ENCODE measurements at places on chromosomes 1 and 21.

GRCh38 chr1:230205719-230206198 lies 138.7 kb downstream of the GALNT2 start:
- no peak for DNase-seq

DNA sequence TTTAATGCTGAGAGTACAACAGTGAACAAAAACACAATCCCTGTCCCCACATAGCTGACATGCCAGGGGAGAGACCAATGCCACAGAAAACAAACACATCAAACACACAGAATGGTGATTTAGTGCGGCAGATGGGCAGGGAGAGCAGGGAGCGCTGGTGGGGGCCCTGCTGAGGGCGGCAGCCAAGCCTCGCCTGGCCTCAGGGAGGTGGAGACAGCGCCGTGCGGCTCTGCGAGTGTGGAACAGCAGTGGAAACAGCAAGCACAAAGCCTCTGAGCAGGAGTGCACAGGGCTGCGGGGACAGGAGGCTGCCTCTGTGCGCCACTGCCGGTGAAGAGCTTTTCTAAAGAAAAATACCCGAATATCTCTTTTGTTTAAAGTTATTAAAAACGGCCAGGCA lies 17.0 kb downstream of the MCM3AP start:
- no peak for DNase-seq

DNA sequence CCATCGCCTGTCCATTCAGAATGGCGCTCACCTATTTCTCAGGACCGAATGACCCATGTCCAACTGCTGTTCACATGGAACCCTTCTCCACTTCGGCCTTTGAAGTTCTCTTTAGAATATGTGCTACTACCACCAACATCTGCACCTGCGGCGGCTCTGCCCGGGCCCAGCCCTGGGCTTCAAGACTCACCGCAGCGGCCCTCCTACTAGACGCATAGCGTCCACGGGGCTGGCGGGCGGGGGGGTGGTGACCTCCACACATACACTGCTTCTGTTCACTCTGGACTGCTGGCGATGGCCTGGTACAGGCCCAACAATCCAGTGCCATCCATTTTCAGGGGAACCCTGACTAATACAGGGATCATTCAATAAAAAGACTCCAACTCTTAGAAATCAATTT lies 394.2 kb downstream of the VAV3 start:
- no peak for DNase-seq

DNA sequence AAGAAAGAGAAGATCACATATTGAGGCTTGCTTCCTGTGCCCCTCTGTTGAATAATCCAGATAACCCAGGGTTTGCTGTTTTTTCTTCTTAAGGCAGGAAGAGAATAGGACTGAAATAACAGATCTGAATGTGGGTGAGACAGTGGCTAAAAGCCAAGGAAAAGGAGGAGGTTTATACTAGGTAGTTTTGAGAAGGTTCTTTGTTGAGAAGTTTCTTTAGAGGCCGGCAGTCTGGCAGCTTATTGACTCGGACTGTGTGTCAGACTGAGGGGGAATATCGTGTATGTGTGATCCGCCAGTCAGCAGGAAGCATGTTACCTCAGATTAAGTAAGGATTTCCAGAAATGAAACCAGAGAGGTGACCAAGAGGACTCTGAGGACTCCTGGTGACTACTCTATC lies 119.8 kb downstream of the PLA2G4A start:
- DNase-seq = no peak

DNA sequence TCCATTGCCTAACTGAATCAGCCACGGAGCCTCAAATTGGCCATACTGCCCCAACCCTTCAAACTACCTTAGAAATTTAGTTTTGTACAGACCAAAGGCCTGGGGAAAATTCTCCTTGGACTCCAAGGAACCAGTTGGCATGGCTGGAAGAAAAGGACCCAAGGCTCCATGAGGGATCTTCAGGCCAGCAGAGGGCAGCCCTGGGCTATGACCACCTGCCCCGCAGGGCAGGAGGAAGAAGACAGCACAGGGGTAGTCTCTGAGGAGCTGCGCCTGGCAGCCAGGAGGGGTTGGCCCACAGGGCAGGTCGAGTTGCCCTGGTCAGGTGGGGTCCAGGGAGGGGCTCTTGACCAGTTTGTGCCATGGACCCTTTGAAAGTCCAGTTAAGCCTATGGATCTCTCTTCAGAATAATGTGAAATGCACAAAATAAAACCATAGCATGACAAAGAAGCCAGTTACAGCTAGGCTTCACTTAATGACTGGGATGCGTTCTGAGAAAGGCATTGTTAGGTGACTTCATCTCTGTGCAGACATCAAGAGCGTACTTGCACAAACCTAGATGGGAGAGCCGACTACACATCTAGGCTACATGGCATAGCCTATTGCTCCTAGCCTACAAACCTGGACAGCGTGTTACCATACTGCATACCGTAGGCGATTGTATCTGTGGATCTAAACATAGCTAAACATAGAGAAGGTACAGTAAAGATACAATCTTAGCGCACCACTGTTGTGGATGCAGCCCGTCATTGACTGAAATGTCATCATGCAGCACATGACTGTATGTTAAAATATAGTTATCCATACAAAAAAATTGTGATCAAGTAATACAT lies 26.1 kb downstream of the CACNA1S start:
- peak; percentile 16 for DNase-seq

GRCh38 chr21:39040494-39041110 lies 142.6 kb downstream of the PSMG1 start:
- no peak for DNase-seq

GRCh38 chr1:232222614-232223013 lies 407.3 kb downstream of the SIPA1L2 start:
- no peak for DNase-seq

- no peak for DNase-seq
Measured at GRCh38 chr1:3690282-3691065, 38.2 kb downstream of the TP73 start.

DNA sequence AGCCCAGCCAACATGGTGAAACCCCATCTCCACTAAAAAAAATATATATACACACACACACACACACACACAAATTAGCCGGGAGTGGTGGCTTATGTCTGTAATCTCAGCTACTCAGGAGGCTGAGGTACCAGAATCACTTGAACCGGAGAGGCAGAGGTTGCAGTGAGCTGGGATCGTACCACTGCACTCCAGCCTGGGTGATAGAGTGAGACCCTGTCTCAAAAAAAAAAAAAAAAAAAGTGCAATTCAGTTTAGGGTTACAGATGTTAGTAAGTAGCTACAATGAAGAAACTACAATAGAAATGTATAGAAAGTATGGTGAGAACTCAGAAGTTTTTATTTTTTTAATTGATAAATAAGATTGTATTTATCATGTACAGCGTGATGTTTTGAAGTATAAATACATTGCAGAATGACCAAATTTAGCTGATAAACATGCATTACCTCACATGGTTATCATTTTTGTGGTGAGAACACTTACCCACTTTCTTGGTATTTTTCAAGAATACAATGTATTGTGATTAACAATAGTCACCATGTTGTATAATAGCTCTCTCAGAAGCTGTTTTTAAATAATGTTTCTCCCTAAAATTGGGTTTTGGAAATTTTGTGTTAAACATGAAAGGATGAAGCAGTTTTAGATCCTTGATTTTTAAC lies 17.9 kb downstream of the KDM1A start:
- no peak for DNase-seq

DNA sequence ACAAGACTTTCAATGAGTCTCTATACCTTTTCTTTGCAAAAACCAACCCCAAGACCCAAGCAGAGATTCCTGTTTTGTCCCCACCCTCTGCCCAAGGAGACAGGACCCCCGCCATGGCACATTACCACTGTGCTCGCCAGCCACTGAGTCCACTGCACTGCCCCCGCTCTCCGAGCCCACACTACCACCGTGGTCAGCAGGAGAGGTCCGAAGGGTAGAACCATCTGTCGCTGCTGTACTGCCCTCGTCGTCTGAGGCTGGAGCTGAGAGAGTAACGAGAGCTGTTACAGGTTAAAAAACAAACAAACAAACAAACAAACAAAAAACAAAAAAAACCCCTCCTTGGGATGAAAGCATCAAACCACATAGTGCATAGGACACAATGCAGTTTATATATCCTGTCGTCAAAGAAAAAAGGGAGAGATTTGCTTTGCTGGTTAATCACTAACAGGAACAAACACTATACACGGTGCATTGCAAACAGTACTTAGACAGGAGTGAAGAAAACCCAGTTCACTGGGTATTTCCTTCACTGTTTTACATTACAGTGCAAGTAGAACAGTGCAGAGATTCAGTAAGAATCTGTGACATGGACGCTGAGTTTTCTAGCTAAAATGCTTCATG lies 71.0 kb downstream of the UBR4 start:
- DNase-seq = no peak

GRCh38 chr21:17779496-17779895 lies 39.7 kb downstream of the C21orf91 start:
- no peak for DNase-seq

DNA sequence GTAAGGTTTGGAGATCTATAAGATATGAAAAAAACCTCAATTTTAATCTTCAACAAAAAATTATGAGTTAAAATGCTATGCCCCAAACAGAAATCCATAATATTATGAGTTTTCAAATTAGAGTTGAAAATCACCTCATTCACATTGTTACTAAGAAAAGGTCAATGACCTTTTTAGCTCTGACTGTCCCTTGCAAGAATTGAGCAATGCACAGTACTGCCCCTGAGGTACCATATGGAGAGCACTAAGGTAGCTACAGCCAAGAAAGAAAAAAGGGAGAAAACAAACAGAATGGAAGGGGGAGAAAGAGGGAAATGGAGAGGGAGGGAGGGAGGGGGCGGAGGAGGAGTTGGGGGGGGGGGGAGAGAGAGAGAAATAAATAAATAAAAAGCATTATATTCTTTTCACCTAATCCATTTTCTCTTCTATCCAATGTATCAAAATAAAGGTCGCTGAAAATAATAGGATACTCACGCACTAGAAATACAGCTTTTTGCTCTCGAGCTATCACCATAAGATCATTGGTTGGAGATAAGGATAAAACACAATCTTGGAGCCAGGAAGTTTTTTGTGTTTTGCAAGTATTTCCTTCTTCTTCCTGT lies 58.8 kb downstream of the RAB3GAP2 start:
- no peak for DNase-seq

DNA sequence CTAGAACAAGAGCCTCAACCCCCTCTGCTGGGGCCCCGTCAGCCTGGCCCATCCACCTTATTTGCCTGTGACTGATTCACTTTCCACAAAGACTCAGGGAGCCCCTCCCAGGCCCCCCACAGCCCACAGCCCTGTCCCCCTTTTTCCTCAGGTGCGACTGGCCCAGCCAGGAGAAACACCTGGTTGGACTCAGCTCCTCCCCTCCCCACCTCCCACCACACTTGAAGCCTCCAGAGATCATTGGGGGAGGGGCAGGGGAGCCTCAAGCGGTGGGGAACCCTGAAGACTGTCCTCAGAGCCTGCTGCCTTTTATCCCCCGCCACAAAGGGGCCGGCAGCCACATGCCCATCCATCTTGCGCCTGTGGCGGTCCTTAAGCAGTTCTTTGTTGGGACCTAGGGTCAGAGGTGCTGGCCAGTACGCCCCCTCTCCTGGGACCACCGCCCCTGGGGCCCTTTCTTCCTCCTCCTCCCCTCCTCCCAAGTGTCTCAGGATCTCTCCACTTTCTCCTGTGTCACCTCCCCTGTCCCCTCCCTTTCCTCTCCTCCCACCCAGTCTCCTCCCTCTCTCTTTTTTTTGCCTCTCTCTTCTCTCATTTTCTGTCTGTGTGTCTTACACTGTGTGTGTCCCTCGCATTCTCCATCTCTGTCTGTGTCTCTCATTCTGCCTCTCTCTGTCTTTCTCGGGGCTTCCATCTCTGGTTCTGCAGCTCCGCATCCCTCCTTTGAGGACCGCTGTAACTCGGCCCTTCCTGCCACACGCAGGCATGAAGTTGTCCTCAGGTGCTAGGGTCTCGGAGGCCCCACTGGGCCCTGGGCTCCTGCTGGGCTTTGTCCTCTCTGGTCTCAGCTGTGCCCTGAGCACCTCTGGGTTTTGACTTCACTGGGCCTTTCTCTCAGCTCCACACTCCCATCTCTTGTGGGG lies 12.2 kb downstream of the CRABP2 start:
- no peak for DNase-seq

GRCh38 chr1:107477233-107477632 lies 336.4 kb downstream of the NTNG1 start:
- DNase-seq = no peak

- DNase-seq = no peak
Measured at GRCh38 chr1:181987996-181988395, 73.5 kb downstream of the ZNF648 start.

DNA sequence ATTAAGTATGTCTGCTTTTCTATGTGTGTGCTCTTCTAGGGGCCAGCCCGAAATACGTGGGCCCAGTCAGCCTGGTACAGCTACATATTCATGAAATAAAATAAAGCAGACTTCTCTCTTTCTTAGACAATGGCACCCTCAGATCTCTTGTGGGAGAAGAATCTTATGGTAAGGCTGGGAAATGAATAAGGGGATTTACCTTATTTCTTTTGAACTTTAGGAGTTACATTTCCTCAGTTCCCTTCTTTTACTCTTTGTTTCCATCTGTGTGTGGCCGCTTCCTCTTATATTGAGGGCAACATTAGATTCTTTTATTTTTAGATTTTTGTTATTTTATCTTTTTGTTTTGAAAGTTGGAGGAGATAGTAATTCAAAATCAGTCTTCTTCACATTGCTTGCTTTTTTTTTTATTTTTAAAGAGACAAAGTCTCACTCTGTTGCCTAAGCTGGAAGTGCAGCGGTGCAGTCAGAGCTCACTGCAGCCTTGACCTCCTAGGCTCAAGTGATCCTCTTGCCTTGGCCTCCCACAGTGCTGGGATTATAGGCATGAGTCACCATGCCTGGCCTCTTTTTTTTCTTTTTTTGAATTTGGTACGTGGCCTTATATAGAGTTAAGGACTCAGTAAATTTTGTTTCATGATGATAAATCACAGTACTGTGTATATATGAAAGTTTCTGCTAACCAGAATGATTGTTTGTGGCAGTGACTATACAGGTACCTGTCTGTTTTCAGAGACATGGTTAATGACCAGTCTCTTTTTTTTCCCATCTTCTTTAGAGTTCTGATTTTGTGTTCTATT lies 9.1 kb downstream of the LAMC1 start:
- DNase-seq = no peak

DNA sequence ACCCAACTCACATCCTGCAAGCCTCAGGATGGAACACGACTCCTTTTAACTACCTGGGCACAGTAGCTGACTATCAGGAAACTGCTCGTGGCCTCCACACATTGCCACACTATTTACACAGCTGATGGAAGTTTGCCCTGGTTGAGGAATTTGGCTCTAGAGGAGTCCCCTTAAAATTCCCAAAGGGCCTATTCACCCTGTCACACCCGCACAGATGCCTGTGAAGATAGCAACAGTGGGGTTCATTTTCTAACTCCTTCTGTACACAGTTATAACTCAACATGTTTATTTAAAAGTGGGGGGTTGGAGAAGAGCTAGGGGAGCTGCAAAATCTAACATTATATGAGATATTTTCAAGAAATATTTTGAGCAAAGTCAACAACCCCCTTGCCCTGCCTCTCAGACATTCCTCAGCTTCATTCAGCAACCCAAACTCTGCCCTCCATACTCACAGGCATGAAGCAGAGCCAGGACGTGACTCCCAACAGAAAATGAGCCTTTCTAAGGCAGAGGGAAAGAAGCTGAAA lies 35.8 kb upstream of the CCN1 start:
- DNase-seq = no peak

GRCh38 chr1:88877382-88877825 lies 14.0 kb downstream of the GTF2B start:
- no peak for DNase-seq

GRCh38 chr1:111739925-111740765 lies 950 bp upstream of the INKA2 start:
- DNase-seq = no peak
